ENCODE measurements at places on chromosomes 5 and 9.

GRCh38 chr9:122403381-122404000, 32.7 kb downstream of the PTGS1 start:
- DNase-seq: no peak

GRCh38 chr9:103397868-103398600, 402.9 kb downstream of the CYLC2 start:
- peak; percentile 30 for DNase-seq

DNA sequence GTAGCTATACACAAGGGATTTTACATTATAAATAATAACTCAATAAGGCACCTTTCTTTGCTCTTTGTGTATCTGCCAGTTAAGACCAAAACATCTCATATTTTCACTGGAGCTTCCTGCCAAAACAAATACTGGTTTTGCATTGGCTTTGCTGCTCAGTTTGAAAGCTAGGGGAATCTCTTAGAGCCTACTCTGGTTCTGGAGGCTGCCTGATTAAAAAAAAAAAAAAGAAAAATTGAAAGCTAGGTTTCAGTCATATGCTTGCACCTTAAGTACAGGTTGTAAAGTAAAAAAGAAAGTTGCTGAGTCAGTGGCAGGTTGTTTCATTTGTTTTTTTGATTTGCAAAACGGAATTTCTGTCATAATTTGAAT, 2.3 kb downstream of the DENND4C start:
- DNase-seq: peak; percentile 21

DNA sequence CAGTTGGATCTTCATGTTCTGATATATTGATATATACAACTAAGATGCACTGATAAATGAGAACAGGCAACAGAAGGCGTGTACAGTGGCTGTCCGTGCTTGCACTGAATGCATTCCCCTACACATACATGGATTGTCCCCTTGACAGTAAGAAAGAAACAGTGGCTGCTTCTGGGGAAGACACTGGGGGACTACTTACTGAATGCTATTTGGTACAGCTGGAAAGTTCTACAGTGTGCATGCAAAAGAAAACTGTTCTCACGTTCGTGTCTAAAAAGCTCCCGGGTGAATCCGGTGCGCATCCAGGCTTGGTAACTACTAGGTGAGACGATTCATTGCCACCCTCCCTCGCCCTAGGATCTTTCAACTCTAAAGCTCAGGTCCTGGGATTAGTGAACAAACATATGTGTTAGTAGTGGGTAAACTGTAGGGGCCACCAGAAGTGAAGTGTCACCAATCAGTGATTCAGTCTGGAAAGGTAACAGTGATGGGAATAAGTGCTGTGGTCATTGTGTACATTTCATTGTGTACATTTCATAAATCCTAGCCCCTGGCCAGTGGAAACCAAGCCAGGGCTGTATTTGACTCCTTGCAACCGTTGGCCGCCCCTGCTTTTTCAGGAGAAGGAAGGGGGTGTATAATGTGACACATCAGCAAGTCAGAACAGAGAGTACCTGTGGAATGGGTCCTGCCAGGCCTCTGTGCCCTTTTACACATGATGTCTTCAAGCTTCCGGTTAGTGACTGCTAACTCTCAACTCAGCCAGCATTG, 46.3 kb upstream of the BOD1 start:
- no peak for DNase-seq

DNA sequence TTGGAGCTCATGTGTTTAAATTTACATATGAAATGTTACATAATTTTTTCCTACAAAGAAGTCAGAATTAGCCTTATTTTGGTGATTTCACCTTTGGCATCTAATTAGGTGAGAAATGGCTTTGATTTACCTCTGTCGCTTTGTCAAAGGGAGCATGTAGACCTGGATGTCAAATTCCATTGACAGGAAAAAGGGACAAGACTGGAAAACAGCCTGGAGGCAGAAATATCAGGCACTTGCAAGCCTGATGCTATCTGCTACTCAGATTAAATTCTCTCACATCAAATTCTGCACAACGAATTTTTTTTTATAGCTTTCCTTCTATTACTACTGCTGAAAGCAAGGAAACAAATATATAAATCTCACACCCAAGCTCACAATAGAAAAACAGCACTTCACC, 54.1 kb upstream of the CTNND2 start:
- DNase-seq: no peak

DNA sequence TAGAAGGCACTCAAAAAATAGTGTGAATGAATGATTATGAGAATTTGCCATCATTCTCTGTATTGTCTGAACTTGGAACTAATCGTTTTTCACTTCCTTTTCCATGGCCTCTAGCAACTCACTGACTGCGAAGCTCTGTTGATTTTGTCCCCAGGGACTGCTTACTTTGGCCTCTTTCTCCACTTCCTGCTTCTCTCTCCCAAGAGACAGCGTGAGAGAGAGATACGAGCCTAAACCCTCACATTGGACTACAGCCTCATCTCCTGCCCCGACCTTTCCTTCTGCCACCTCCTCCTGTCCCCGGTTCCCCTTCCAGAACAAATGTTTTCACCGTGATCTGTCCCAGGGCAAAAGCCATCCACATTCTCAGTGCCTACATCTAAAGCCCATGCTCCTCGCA, 300.8 kb upstream of the PANK3 start:
- DNase-seq: no peak

DNA sequence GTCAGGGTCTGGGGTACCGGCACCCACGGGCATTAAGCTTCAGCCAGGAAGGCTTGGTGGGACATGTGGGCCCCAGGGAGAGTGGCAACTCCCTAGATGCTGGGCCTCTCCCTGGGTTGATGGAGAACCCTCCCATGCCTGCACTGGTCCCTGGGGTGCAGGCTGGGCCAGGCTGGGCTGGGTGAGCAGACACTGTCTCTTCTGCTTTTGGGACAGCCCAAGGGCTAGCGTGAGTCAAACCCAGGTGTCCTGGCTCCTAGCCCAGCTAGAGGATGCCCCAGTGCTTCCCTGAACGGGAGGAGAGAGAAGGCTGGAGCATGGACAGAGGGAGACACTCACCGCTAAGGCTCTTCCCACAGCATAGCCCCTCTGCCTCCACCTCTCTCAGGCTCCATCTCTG, 5.7 kb upstream of the AQP7 start:
- DNase-seq: no peak

- peak; percentile 40 for DNase-seq
These were observed 68.0 kb downstream of the POU5F2 start for GRCh38 chr5:93673316-93673954.

DNA sequence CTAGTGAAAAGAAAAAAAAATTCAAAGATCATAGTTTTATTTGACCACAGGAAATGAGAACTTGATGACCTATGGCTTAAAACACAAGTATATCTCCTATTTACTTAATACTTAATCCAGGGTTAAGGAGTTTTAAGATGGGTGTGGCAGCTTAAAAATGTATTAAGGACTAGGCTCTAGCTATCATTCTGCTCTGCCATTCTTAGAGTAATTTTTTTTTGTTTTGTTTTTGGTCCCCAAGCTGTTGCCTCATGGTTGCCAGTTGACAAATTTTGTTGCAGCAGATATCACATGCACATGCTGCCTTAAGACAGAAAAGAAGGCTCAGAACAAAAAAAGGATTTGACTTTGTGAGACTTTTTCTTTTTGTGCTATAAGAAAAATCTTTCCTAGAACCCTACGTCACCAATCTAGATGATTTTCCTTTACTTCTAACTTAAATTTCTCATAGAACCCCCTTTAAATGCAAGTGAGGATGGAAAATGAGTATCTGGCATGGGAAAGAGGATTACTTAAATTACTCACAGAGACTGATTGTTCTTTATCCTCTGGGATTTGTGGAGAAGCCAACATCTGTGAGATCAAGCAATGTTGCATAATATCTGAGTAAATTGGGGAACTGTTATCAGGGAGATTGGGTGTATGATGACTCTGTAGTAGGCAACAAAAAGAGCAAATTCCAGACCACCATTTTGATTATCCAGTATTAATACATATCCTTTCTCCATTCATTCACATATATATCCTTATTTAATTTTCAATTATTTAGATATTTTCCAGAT, 364.7 kb upstream of the CD180 start:
- DNase-seq: no peak

- DNase-seq: no peak
These were observed 7.9 kb upstream of the NDUFS4 start for GRCh38 chr5:53552561-53552960.

DNA sequence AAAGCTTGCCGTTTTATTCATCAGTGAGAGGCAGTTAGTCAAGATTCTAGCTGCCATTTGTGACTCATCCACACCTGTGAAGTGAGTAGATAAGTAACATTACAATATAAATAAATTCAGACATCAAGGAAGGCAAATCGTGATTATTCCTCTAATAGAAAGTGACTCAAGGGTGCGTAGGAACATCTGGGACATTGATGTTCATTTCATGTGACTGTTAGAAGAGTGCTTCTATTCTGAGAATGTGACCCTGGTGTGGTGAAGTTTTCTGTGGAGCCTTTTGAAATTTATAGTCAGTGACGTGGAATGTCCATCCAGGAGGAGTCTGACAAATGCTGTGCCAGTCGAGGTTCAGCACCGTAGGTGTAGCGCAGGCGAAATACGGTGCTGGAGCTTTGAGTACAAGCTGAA, 48.4 kb upstream of the FAM240B start:
- no peak for DNase-seq

DNA sequence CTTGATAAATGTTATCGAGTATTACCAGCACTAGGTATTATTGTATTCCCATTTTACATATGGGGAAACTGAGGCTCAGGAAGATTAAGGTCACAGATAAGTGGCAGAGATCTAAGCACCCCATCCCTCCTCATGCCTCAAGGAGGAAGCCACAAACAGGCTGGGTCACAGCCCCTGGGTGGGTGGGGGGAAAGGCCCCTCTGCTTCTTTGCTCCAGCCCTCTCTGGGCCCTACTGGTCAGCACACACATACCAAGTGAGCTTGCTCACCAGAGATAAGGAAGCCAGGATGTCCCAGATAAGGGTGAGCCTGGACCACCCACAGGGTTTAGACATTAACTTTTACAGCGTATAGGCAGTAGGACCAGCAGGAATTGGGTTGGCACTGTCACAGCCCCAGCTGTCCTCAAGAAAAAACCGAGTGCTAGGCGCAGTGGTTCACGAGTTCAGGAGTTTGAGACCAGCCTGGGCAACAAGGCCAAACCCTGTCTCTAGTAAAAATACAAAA, 45.3 kb downstream of the STK10 start:
- DNase-seq: no peak

GRCh38 chr9:132503116-132503515, 79.3 kb upstream of the BARHL1 start:
- no peak for DNase-seq

GRCh38 chr5:113020461-113021273, 44.1 kb downstream of the DCP2 start:
- no peak for DNase-seq

GRCh38 chr5:90873033-90873517, 314.5 kb downstream of the ADGRV1 start:
- DNase-seq: no peak

GRCh38 chr5:156570615-156571014, 243.7 kb downstream of the SGCD start:
- DNase-seq: no peak

GRCh38 chr9:16811987-16812685, 58.3 kb downstream of the BNC2 start:
- DNase-seq: no peak

All from SK-N-SH (cell line).